ENCODE measurements at places on chromosomes 13 and 19.
A peak's percentile ranks its signal among the peaks of the same experiment; 100 is the strongest.

- no peak for DNase-seq
These were observed 240.5 kb downstream of the ENOX1 start for GRCh38 chr13:43546251-43546650.

DNA sequence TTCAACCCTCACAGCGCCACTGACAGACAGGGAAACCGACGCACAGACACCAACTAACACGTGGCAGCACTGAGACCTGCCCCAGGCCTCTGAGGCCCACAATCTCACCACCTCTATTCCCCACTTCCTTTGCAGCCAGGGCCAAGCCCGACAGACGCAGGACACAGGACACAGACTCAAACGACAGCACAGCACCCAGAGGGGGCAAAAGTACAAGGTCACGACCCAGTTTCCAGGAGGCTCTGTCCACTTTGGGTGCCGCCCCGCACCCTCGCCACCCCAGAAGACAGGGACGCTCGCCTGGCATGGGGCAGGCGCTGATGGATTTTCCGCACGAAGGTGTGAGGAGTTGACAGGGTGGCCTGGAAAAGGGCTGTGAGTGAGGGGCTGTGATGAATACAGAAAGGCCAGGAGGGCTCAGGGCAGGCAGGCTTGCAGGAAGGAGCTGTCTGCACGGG lies 48.8 kb downstream of the MLLT1 start:
- no peak for DNase-seq

- DNase-seq = no peak
These were observed 12.0 kb upstream of the TNFSF11 start for GRCh38 chr13:42561752-42562467.

DNA sequence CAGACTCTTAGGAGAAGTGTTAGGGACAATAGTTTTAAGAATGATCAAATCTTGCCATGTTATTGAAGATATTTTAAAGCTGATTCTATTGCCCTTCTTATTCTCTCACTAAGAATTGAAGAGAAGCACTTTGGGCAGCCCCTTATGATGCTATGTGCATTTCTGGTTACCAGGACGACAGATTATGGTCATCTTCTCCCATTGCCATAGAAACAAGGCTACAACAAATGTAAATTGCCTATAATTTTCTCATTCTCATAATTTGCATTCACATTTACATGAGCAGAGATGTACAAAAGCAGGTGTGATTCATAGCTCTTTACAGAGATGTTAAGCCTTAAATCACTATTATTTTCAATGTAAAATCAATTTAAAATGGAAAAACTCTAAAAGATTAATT lies 137.3 kb upstream of the PCDH9 start:
- no peak for DNase-seq

GRCh38 chr13:110006304-110006703 lies 219.9 kb upstream of the IRS2 start:
- no peak for DNase-seq

- no peak for DNase-seq
These were observed 54.3 kb downstream of the XPO4 start for GRCh38 chr13:20848203-20848602.

DNA sequence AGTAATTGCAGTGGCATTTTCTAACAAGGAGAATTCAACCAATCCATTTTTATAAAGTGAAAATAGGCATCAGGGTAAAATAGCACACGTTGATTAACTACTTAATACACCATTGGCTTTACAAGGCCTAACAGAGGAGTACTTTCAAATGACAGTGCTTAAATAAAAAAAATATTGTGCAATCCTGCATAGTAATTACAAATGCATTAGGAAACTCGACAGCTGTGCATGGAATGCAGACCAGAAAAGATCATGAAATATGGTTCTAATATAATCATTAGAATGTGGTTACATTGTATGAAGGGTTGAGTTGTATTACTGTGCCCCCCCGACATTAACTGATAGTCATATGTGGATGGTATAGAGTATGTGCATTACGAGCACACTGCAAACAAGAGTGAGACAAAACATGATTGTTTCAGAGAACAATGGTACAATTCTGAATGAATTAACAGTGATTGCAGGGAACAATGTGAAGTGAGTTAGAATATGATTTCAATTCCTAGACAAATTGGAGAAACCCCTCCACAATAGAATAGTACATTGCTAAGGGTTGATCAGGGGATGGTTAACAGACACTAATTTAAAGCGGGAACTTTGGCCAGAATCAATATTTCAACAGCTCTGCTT lies 270.6 kb downstream of the GPC5 start:
- DNase-seq = no peak

- no peak for DNase-seq
These were observed 7.5 kb downstream of the DNAJC3 start for GRCh38 chr13:95684418-95684817.

DNA sequence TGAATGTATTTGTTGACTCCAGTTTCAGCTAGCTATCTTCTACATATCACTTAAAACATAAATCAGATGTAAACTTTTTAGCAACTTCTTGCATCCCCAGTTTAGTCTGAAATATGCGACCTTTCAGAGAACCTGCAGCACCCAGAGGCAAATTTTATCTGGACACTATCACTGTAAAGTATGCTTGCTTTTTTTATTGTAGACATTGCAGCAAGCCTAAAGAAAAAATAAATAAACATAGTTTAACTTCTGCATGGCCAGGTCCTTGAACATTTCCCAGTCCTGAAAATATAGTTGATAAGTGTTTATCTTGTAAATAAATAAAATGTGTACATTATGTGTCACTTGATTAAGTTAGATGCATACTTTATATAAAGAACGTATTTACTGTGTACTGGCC lies 1829.4 kb downstream of the PCDH9 start:
- DNase-seq = no peak

- DNase-seq = no peak
These were observed 35.8 kb downstream of the MRPL57 start for GRCh38 chr13:21212138-21212775.

DNA sequence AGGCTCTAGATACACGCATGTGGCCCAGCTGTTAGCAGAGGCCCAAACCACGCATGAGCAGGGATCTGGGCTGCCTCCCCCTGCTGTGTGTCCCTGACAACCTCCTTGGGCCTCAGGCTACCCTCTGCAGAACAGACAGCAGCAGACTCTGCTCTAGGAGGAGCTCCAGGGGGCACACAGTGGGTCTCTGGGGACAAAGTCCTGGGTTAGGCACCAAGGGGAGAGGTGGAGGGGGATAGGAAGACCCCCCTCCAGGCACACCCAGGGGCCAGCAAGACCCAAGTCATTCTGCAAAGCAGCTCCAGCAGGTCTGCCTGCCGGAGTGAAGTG lies 8.0 kb downstream of the TINCR start:
- DNase-seq = no peak

GRCh38 chr13:20342311-20342710 lies 110.2 kb upstream of the GJB6 start:
- no peak for DNase-seq

DNA sequence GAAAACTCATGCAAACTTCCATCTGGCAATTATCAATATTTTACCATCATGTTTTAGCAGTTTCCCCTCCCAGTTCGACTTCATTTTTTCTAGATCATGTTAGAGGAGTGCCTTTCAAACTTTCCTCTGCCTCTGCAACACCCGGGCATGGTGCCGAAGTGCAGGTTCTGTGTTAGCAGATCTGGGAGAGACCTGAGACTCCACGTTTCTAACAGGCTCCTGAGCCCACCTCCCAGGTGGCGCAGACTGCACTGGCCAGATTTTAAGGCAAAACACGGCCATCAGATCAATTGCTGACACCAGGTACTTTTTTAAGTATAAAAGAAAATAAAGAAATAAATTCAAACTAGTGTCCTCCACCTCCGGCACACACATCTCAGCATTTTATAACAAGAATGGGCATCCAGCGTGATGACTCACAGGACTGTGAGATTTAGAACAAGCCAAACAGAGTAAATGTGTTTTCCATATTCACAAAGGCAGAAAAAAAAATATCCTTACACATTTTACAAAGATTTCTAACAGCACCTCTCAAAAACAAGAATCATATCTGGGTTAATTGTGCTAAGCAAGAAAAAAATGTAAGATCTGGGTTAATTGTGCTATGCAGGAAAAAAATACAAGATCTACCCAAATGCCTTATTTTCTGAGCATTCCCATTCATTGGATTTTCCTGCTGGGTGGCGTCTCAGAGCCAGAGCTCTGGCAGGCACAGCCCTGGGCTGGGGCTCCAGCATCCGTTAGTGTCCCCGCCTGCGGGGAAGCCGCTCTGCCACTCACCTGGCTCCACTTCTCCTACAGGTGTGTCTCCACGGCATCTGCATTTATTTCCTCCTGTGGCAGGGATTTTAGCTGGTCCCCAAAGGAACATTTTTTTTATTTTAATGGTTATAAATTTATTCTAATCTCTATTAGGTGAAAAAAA lies 127.9 kb upstream of the SOX1 start:
- DNase-seq = no peak

- no peak for DNase-seq
These were observed 351.2 kb upstream of the PRR20A start for GRCh38 chr13:56789527-56789926.

GRCh38 chr19:23283925-23284324 lies 33.7 kb upstream of the ZNF724 start:
- DNase-seq = peak; percentile 21

- DNase-seq = no peak
These were observed 2.7 kb upstream of the MIDN start for GRCh38 chr19:1245494-1246264.

GRCh38 chr13:34620862-34621261 lies 321.2 kb upstream of the NBEA start:
- DNase-seq = no peak

- DNase-seq = no peak
These were observed 21.9 kb downstream of the FLT1 start for GRCh38 chr13:28473044-28473443.

- no peak for DNase-seq
These were observed 511.3 kb downstream of the MYO16 start for GRCh38 chr13:109140479-109141349.

DNA sequence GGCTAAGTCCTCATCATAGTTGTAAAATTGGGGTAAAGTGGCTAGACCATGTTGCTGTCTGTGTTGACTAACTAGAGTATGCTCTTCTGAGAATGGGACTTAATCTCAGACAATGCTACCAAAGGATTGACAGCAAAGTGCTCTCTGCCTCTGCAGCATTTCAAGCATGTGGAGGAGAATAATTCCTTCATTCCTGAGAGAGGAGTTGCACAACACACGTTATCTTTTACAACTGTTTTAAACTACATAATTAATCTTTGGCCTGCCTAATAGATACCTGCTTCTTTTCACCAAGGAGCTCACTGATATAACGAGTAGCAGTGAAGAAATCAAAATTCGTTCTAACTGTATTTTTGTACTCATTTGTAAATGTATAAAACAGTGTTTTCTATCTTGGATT lies 2172.2 kb downstream of the PCDH9 start:
- no peak for DNase-seq

GRCh38 chr19:10420444-10421239 lies at the start of gene PDE4A:
Gene PDE4A, plus strand, starts transcription at chr19:10420538. Its CDS starts 227 bp downstream, at chr19:10420765.
- DNase-seq = no peak

DNA sequence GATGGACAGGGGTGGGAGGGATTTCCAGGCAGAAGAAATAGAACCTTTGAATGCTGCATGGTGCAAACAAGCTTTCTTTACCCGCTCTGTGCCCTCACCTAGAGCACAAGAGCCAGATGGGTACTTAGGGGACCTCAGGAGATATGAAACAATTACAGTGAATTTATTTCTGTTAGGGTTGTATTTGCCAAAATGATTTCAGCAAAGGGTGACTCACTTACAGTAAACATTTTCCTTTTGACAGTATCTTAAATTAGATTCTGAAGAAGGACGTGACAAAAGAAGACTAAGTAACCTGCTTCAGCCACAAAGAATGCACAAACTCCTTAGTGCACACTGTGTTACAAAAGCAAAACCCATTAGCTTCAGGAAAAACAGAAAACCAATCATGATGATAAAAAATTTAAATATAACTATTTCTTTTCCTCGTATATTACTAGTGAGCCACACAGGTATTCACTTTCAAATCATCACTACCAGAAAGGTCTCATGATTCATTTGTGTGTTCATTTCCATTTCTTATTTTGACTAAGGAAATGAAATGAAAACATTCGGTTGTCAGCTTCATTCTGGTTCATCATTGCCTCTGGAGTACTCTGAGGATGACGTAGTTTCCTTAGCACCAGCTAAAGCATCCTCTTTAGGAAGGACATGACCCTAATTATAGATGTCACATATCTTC lies 158.8 kb downstream of the NHLRC3 start:
- DNase-seq = no peak

GRCh38 chr19:9155591-9155990 lies 15.4 kb downstream of the ZNF317 start:
- DNase-seq = no peak

- DNase-seq = no peak
These were observed 854 bp downstream of the IL12RB1 start for GRCh38 chr19:18085702-18086457.

GRCh38 chr13:100211016-100211710 lies 122.3 kb downstream of the PCCA start:
- DNase-seq = no peak

- DNase-seq = no peak
These were observed 122.5 kb downstream of the GPC5 start for GRCh38 chr13:91520952-91521351.

DNA sequence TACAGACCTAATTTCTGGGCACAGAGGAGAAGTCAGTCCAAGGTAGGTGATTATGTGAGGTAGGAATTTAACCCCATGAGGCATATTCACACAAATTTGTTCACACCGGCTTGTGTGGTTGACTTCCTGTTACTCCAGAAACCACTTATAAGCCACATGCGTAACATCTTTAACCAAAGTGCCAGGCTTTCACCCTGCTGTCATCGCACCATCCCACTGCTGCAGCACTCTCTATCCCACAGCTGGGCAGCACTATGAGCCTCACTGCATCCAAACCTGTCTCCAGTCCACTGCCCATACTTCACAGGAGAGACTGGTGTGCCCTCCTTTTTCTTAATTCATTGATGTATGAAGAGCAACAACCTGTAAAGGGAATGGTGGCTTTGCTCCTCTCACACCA lies 128.2 kb upstream of the ARGLU1 start:
- DNase-seq = no peak

DNA sequence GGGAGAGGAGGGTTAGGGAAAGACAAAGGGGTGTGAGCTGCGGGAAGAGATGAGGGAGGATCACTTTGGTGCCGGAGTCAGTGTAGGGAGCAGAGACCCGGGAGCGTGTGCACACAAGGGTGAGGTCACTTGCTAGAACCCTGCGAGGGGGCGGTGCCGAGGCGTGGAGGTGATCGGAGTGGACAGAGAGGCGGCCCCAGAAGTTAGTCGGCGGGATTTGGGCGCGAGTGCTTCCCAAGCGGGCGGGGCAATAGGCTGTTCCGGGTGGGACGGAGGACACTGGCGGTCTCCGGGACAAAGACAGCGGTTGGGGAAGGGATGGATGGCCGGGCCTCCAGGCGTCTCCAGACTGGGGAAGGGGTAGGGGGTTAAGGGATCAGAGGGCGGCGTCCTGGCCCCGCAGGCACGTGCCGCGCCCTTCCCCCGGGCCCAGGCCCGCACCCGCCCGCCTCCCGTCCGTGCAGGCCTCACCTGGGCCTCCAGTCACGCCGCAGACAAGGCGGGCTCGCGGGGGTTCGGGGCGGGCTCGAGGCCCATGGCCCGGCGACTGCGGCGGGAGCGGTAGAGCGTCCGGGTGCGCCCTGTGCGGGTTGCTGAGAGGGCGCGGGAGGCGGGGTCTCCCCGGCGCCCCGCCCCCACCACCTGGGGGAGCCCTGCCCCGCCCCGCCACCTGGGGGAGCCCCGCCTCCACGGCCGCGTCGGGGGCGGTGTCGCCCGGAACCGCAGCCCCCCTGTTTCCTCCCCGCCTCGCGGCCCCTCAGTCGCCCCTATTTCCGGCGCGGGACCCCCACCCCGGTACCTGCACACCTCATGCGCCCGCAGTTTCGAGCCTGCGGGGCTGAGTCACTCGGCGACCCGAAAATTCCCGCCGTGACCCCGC lies at the start of gene LPAR2:
TSS of gene LPAR2 (minus strand) at position 600 of the 880 bp plus-strand sequence. CDS start 945 bp downstream, outside the sequence.
- peak; percentile 54 for DNase-seq

GRCh38 chr13:112905990-112906641 lies 62.9 kb upstream of the MCF2L start:
- DNase-seq = no peak
